ENCODE measurements at places on chromosomes 4 and X.

GRCh38 chr4:87819281-87819919 lies 13.4 kb upstream of the MEPE start:
- DNase-seq: peak; percentile 71

GRCh38 chr4:151530230-151530629 lies 121.3 kb downstream of the FHIP1A start:
- DNase-seq: no peak

- DNase-seq: no peak
Observed at GRCh38 chr4:106594291-106594952, 225.8 kb upstream of the GIMD1 start.

DNA sequence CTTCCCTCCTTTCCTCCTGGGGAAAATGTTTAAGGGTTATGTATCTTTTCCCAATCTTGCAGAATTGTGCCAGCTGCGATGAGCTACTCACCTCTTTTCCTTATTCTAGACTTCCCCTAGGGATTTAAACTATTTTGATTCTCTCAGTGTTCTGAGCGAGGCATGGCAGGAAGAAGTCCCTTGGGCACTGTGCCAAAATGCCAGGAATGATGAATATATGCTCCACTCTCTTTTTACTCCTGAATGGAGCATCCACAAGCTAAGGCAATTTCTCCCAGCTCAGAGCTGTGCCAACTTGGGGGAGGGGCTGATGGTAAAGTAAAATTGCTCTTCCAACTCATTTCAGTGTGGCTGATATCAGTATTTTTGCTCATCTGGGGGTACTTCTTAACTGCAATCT lies 4.0 kb upstream of the C4orf17 start:
- DNase-seq: no peak

GRCh38 chrX:152901816-152902501 lies 4.1 kb downstream of the ZNF185 start:
- DNase-seq: no peak

- DNase-seq: no peak
Observed at GRCh38 chr4:6114601-6115000, 85.7 kb downstream of the JAKMIP1 start.

DNA sequence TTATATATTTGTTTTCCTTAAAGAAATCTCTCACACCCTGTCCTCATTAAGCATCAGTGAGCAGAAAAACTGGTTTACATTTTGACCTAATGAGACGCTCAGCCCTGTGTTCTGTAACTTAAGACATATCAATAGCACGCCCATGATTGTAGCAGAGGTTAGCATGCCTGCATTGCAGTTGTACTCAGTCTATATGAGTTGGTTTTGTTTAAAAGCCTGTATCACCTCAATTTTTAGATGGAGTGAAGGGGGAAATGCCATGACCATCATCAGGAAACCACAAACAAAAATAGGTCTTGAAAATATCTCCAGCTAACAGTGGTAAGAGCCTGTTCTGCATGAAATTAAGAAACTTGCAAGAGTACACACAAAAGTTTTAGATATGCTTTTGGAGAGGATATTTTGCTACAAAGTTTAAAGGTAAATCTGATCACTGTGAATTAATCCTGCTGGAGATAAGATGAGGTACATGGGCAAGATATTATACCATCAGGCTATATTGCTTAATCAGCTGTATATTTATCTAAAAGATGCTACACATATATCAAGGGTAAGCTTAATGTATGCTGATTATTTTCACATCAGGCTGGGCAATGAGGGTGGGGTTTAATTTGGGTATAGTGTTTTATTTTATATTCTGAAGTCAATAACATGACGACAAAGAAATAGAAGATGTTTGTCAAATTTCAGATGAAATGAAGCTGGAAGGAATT lies 13.1 kb upstream of the COQ2 start:
- DNase-seq: no peak

GRCh38 chr4:1447676-1448588 lies 41.7 kb upstream of the NKX1-1 start:
- DNase-seq: no peak

GRCh38 chr4:54169176-54169575 lies 59.9 kb upstream of the PDGFRA start:
- DNase-seq: no peak

GRCh38 chr4:104066533-104066932 lies 346.7 kb upstream of the TACR3 start:
- no peak for DNase-seq

GRCh38 chr4:82124365-82124764 lies 249.4 kb downstream of the HNRNPD start:
- no peak for DNase-seq

GRCh38 chr4:8370835-8371595 lies 69.5 kb downstream of the ACOX3 start:
- no peak for DNase-seq

DNA sequence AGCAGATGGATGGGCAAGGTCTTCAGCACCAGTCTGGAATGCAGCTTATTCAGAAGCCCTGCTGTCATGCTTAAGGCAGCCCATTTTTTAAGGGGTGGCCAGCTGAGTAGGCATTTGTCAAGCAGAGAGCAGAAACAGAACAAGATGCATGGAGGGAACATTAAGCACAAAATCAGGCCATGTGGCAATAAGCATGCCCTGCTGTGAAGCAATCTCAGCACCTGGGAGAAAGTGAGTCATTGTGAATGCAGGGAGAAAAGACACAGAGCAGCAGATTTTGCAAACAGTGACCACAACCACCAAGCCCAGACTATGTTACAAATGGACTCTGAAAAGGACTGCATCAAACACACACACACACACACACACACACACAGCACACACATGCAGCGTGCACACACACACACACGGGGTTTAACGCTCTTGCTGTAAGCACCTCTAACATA lies 94.1 kb upstream of the GALNT7 start:
- DNase-seq: peak; percentile 93

DNA sequence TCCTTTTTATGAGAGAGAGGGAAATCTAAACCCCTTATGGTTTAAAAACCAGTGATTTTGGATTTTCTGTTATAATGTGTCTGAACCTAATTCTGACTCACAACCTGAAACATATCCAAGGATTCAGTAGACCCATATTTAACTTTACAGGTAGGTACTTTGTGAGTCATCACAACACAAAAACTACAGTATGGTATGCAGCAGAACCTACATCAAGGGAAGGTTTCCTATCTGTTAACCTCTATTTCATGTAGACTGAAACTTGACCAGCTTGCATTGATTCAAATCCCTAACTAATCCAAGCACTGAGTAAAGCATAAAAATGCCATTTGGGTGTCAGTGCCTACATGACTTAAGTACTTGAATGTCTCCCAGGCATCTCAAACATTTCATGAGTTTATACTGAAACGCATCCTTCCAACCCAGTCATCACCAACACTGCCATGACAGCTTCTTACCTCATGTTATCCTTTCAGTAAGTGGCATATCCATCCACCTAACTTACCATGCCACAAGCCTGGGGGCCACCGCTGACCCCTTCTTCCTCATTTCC lies 4.3 kb upstream of the ARHGAP10 start:
- no peak for DNase-seq

GRCh38 chr4:160894809-160895208 lies 1269.0 kb downstream of the FSTL5 start:
- DNase-seq: no peak

DNA sequence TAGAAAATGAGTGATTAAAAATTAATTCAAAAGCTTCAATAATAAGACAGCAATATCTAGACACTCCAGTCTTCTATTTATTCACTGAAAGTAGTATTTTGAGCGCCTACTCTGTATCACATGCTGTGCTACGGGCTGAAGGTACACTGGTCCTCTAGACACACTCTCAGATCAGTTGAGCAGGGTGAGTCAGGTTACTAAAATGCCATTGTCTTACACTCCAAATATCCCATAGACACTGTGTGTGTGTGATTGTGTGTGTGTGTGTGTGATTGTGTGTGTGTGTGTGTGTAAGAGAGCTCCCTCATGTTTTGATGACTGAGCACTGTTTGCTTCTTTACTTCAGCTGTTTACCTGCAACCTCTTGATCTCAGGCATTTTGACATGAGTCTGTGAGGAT lies 342.8 kb upstream of the BOD1L1 start:
- no peak for DNase-seq

GRCh38 chr4:2340272-2341061 lies 78.0 kb downstream of the ZFYVE28 start:
- DNase-seq: no peak

DNA sequence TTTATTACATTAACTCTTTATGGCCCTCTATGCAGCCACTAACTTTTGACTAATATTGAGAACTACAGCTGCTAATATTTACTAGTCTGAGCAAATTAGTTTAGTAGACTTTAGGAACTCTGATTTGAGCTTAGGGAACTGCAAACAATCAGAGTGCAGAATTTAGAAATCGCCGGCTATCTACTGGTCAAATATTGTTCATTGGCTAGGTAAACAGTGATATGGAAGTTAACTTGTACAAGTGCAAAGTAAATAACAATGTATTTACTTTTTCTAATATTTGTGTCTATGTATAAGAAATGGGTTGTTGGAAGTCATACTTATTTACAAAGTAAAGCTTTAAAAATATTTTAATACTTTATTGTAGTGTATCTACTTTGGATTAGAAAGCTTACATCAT lies 279.6 kb downstream of the CFAP299 start:
- no peak for DNase-seq

DNA sequence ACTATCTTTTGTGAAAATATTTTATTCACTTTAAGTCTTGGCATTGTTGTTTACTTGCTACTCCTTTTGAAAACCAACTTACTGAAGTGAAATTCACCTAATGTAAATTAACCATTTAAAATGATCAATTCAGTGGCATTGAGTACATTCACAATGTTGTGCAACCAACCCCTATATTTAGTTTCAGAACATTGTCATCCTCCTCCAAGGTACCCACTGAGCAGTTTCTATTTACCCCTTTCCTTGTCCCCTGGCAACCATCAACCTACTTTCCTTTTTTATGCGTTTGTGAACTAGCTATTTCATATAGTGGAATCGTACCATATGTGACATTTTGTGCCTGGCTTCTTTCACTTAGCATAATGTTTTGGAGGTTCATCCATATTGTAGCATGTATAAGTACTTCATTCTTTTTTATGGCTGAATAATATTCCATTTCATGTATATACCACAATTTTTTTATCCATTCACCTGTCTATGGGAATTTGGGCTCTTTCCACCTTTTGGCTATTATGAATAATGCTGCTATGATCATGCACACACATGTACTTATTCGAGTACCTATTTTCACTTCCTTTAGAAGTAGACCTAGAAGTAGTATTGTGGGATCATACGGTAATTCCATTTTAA lies 85.0 kb downstream of the WWC2 start:
- DNase-seq: no peak

GRCh38 chrX:95145848-95146490 lies 1472.0 kb downstream of the FAM133A start:
- no peak for DNase-seq

- DNase-seq: no peak
Observed at GRCh38 chr4:94537921-94538628, 86.3 kb downstream of the PDLIM5 start.

DNA sequence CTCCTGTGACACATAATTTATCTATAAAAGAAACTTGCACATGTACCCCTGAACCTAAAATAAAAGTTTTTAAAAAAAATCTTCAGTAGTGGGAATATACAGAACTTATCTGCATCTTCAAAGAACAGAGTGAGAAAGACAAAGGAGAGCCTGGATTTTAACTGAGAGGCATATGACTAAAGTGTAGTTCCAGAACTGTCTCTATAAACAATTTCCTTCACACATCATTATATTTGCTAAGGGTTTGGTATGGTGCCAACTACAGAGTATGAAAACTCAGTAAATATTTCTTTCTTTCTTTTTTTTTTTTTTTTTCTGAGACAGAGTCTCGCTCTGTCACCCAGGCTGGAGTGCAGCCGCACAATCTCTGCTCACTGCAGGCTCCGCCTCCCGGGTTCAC lies 49.9 kb upstream of the NFKB1 start:
- no peak for DNase-seq

DNA sequence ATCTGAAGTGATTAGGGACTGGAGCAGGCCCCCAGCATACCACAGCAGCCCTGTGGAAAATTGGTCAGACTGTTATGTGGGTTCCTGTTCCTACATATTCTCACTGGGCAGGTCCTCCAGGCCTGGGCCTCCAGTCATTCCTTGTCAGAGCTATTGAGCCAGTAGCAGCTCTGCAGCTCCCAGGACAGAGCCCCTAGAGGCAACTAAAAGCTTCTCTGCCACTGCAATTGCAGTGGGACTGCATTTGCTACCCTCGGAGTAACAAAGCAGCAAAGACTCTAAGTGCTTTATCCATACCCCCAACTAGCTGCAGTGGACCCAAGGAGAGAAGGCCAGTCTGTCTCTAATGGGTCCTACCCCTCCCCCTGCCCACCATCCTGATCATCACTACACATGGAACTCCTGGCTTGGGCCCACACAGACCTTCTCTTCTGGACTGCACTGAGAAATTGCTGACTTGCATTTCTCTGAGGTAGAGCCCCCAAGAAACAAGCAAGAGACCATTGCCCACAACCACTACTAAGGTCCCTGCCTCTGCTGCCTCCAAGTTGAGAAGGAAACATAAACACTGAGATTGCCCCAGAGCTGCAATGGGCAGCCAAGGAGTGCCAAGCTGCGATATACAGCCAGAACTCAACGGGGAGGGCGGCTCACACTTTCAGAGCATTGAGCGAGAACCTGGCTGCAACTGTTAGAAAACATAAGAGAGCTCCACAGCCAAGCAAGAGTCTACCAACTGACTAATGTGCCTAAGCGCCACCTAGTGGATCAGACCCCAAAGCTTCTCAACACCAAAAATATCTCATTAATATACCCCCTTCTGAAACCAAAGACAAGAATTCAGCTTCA lies 738.7 kb upstream of the NDST4 start:
- DNase-seq: peak; percentile 2

DNA sequence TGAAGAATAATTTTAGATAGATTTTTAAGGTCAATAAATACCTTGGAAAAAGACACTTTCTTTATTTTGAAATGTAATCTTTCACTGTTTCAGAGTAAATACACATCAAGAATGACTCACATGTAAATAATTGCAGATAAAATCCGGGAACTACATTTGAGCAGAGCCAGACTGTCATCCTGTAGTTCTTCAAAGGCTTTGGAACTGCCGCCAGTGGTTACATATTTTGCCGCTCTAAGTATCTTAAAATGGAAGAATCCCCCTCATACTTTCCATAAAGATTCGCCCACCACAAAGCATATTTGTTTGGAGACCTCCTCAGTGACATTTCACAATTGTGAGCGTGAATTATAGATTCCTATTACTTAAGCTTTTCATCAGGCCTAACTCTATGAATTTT lies 607.8 kb upstream of the ZFP42 start:
- DNase-seq: no peak
